ENCODE measurements at places on chromosomes 6 and 20. TPM values are rescaled to one million over a fixed set of nuclear protein-coding genes. Genes with fewer than 3 reads are reported as not detected.

The GRIK2 gene
- total RNA-seq, result not detected

GRCh38 chr6:134016558-134016814 is 35.9 kb downstream of the SLC2A12 start:
- no peak for DNase-seq

- no peak for DNase-seq
These were observed 41.5 kb downstream of the MYB start for GRCh38 chr6:135222623-135223022.

The TNXB gene
- 0.11 TPM for total RNA-seq

The HUS1B gene
- 2.9 TPM for total RNA-seq

Data from Daoy (cell line).